ENCODE measurements at places on chromosomes 12 and 14.

- no peak for DNase-seq
These were observed 700 bp downstream of the KCNJ8 start for GRCh38 chr12:21773806-21774205.

DNA sequence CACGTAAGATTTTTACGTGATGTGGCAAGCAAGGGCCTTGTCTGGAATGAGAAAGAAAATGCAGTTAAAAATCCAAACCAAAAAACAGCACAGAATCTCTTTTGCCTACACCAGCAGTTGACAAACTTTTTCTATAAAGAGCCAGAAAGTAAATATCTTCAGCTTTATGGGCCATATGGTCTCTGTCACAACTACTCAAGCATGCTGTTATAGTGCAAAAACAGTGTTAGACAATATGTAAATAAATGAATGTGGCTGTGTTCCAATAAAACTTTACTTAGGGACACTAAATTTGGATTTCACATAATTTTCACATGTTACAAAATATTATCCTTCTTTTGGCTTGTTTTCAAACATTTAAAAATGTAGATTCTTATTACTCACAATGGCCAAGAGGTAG lies 6.2 kb upstream of the ELK3 start:
- DNase-seq, result no peak

DNA sequence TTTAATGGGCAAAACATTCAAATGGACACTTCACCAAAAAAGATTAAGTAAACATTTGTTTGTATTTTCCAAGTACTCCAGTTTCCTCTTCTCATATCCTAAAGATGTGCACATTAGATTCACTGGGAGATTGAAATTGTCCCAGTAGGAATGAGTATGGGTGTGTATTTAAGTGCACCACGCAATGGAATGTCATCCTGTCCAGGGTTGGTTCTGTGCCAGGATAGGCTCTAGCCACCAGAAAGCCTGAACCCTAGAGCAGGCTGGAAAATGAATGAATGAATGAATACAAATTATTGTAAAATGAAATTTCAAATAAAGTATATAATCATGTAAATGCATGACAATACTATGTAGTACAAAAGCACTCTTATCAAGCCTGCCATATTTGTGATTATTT lies 14.0 kb downstream of the CEP83 start:
- no peak for DNase-seq

DNA sequence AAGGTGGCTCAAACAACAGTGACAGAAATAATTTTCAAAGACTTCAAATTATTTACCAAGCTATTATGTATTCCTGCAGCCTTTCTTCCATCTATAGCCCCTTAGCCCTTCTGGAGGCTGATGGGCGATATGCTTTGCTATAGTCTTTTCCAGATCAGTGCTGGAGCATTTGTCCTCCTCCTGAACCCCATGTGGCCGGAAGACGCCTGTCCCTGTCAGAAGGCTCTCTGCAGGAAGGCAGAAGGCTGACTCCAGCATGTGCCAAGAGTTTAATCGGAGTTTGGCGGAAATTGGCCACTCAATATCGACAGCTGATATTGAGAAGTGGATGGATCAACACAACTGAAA lies 49.3 kb upstream of the MAX start:
- DNase-seq, result no peak

DNA sequence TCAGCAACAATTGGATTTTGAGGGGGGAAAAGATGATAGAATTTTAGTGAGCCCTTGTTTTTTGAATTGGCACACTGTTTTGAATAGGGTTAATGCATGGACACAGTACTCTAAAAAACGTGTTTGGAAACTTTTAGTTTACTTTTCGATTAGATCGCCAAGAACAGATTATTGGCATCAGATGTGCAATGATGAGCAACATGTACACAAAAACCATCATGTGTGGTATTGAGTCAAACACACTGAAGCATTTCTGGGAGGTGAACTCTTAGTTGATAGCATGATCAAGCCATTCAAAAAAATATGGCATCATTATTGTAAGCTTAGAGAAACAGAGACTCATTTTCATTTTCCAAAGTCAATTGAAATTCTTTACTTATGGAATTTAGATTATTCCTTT lies 329.2 kb downstream of the ADAMTS20 start:
- DNase-seq, result no peak

GRCh38 chr12:47687636-47688035 lies 18.2 kb downstream of the RPAP3 start:
- no peak for DNase-seq

GRCh38 chr12:28189784-28190320 lies 404 bp upstream of the CCDC91 start:
- no peak for DNase-seq

- DNase-seq, result no peak
These were observed 48.1 kb downstream of the KLRG1 start for GRCh38 chr12:9037431-9037830.

DNA sequence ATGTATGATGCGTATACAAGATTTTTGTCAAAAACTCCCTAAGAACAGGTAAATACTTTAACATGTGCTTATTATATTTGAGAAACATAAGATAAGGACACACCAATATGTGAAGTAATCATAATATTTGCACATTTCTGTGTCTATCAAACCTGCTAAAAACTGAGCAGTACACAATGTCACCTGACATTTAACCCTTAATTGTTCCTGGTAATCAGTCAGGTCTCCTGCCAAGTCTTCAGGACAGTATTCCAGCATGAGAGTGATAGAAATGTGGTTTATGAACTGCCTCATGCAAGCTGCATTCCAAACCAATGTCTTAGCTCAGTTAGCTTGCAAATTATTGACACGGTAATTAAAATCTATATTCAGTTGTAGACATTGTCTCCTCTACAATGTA lies 4.2 kb downstream of the SOX5 start:
- no peak for DNase-seq

DNA sequence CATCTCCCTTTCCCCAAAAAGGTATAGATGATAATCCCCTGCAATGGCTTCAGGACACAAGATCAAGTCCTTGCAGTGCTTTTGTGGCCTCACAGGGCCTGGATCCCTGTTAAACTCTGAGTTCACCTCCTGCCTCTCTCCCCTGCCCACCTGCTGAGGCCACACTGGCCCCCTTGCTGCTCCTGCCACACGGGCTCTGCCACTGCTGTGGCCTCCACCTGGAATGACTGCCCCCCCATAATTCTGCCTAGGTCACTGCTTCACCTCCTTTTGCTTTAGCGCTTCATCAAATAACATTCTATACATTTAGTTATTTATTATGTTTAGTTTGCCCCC lies 653 bp upstream of the IFI27 start:
- DNase-seq, result no peak

Measured in right atrium auricular region (tissue), 2 donors.